ENCODE measurements at places on chromosomes 6 and 20. TPM values are rescaled to one million over a fixed set of nuclear protein-coding genes. Genes with fewer than 3 reads are reported as not detected.

DNA sequence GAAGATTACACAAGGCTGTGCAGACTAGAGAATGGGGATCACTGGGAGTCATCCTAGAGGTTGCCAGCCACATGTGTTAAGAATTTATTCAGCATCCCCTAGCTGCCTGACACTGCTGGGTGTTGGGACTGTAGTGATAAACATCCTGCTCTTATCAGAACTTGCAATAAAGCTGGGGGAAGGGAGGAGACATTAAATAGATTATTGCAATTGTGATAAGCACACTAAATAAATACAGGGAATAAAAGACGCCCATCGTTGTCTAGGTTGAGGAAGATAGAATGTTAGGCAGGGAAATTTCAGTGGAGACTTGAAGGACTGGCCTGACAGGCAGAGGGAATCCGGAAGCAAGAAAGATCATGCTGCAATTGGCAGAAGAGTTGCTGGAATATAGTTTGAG lies 33.2 kb upstream of the TRAM2 start:
- H3K36me3 ChIP-seq = no peaks in the 10 kb centered on the region
- no peak overlapping the region for H3K27ac ChIP-seq
- no peaks in the 10 kb centered on the region for H3K27me3 ChIP-seq
- H3K4me3 ChIP-seq = no peak overlapping the region
- no peak for DNase-seq

GRCh38 chr20:4011226-4011975 lies 4.0 kb downstream of the RNF24 start:
- H3K27ac ChIP-seq = peak overlapping the region; percentile 3
- no peak for DNase-seq
- no peaks in the 10 kb centered on the region for H3K36me3 ChIP-seq
- no peaks in the 10 kb centered on the region for H3K27me3 ChIP-seq
- H3K4me1 ChIP-seq = peaks cover 31% of the 10 kb centered on the region
- H3K4me3 ChIP-seq = no peak overlapping the region

DNA sequence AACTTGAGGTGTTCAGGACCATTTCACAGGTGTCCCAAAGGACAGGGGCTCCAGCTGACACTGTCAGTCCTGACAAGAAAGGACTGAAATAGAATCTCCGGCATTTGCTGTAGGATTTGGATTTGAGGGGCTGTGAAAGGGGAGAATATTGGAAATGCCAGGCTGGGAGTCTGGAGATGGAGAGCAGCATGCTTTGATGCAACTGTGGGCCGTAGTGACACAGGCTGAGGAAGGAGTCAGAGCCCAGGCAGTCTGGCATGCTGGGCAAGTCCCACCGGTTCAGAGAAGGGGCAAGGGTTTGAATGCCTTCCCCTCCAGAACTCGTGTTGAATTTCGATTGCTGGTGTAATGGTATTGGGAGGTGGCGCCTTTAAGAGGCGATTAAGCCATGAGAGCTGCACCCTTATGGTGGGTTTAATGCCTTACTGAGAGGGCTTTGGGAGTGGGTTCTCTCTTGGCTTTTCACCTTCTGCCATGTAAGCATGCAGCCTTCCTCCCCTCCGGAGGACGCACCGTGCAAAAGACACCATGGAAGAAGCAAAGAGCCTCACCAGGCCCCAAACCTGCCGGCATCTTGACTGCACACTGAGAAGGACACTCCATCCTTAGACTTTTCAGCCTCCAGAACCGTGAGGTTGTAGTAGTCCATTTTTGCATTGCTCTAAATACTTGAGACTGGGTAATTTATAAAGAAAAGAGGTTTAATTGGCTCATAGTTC lies 9.4 kb upstream of the PYGB start:
- peak overlapping the region; percentile 49 for H3K27ac ChIP-seq
- no peaks in the 10 kb centered on the region for H3K27me3 ChIP-seq
- H3K4me3 ChIP-seq = no peak overlapping the region
- DNase-seq = no peak
- H3K4me1 ChIP-seq = peaks cover 4% of the 10 kb centered on the region

GRCh38 chr20:23122796-23123655 lies 36.9 kb upstream of the CD93 start:
- H3K36me3 ChIP-seq = no peaks in the 10 kb centered on the region
- H3K4me3 ChIP-seq = no peak overlapping the region
- no peaks in the 10 kb centered on the region for H3K4me1 ChIP-seq
- H3K27ac ChIP-seq = no peak overlapping the region
- no peak for DNase-seq

- no peaks in the 10 kb centered on the region for H3K36me3 ChIP-seq
- H3K4me1 ChIP-seq = no peaks in the 10 kb centered on the region
- H3K27ac ChIP-seq = no peak overlapping the region
- no peak overlapping the region for H3K4me3 ChIP-seq
- DNase-seq = no peak
These were observed 664.3 kb downstream of the RFPL4B start for GRCh38 chr6:113011389-113011788.

VSX1 gene
- not detected for total RNA-seq

ZSCAN16 gene
- 7.7 TPM for total RNA-seq

SLPI gene
- total RNA-seq = 52.4 TPM

Measured in thyroid gland (tissue), 4 donors.